ENCODE measurements at places on chromosomes 2 and 18.

DNA sequence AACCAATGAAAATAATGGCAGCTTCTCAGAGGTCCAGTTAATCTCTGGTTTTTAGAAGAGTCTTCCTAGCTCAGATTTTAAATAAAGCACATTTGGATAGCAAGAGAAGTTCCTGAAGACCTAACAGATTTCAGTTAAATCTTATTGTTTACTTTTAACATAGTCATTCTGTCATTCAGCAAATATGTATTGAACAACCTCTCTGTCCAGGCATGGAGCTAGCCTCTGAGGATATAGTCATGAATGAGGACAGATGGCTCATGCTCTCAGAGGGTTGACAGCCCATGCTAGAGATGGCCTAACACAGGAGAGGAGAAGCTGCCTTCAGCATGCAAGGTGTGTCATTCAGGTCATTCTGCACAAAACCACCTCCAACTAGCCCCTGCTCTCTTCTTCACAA, 6.2 kb downstream of the CCBE1 start:
- no peak for DNase-seq

DNA sequence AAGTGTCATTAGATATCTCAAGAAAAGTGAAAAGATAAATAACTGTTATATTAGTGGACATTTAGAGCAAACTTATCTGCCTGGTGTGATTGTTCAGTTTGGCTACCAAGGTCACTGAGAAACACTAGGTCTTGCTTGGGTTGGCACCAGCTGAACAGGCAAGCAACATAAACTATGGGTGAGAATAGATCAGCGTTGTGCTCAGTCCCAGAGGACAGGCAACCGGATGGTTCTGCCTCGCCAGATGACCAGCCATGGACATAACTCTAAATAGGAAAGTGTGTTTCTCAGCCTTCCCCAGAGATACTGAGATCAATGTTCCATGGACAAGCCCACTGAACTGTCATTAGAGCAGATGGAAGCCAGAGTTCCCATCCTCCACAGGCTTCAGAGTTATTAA, 203.4 kb upstream of the VRK2 start:
- DNase-seq, result no peak

GRCh38 chr18:58862851-58863538, 1.7 kb upstream of the ZNF532 start:
- DNase-seq, result peak; percentile 26

- no peak for DNase-seq
Measured at GRCh38 chr2:223049356-223049755, 2.6 kb upstream of the KCNE4 start.

- DNase-seq, result no peak
Measured at GRCh38 chr2:70371753-70372152, 69.9 kb upstream of the FAM136A start.

DNA sequence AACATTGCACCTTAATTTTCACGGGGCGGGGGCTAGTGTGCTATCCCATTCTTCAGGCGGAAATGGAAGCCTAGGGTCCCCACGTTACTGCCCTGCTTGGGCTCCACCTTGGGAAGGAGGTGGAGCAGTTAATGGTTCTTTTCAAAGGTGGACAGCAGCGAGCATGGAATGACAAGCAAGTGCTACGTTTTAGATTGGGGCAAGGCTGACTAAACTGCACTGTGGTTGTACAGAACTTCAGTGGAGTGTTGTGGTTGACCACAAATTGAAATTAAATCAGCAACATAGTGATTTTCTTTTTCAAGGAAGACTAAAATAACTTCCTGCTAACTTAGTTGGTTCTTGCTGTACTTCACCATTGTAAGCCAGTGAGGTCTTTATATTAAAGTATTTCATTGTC, 47.0 kb downstream of the CHRNA1 start:
- peak; percentile 45 for DNase-seq

DNA sequence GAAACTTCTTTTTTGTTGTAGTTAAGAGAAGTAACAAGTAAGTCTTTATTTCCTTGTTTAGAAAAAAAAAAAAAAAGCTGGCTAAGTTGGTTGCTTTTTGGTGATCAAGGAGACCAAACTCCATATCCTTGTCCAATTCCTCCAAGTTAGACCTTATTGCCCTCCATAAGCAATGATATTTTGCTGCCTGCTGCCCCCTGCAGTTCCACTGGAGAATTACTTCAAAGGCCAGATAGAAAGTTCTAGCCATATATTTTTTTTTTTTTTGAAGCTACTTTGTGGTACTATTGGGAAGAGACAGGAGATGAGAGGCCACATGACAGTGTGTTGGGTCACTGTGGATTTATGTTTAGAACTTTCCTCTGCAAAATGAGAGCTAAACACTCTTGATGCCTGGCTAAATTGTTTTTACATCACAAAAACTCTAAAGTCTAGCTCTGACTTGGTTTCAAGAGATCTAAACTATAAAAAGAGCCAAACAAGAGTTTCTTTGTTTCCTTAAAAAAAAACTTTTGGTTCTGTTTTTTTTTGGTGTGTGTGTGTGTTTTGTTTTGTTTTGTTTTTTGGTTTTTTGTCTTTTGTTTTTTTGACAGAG, 80.7 kb upstream of the RASGRP3 start:
- peak; percentile 33 for DNase-seq

DNA sequence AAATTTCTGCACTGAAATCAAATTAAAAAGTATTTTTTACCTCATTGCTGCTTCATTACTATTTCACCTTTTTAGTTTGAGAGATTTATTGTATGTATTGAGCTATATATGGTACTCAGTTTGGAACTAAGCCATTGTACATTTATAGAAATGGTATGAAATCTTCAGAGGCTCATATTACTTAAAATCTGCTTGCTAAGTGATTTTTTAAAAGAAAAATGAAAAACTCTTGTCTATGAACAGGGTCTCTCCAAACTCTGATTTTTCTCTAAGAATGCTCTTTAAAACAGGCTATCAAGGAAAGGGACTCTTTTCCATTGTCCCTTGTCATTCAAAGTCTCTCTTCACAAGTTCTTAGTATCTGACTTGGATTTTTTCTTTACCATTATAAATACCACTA, 31.8 kb downstream of the C1D start:
- no peak for DNase-seq

GRCh38 chr2:215432759-215433594, 2.9 kb downstream of the FN1 start:
- no peak for DNase-seq

DNA sequence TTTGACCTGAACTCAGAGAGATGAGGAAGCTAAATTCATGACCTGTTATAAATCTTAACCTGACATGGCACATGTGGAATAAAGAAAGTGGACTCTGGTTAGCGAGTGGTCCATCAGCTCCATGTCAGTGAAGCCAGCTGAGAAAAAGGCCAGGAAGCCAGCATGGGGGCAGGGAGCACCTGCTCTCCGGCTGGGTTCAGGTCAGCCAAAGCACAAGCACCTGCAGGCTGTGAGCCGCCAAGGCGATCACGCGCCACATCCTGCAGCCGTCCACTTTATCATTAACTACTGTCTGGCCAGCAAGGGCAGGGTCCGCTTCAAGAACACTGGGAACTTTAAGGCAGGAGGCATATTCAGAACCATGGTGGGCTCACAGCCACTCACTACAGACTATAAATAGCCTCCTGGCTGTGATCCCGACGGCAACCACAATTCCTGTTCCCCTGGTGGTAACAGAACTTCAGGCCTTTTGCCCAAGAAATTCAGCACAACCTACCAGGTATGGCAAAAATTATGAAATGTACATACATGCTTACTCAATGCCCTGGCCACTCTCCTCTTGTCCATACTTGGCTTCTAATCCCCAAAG, 35.5 kb downstream of the ACVR1 start:
- no peak for DNase-seq

DNA sequence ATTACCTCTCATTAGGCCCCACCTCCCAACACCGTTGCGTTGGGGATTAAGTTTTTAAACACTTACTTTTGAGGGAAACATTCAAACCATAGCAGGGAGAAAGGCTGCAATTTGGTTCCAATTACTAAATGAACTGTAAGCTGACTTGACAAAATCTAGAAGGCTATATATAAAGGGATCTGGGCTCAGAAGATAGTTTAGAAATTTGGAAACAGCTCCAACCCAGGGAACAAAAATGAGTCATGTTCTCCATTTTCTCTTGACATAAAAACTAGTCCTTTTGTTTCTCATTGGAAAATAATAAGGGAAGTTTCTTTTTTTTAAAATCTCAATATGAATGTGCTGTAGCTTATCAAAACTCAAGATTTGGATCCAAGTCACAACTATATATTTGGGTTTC, 17.5 kb downstream of the MOGAT1 start:
- DNase-seq, result no peak

DNA sequence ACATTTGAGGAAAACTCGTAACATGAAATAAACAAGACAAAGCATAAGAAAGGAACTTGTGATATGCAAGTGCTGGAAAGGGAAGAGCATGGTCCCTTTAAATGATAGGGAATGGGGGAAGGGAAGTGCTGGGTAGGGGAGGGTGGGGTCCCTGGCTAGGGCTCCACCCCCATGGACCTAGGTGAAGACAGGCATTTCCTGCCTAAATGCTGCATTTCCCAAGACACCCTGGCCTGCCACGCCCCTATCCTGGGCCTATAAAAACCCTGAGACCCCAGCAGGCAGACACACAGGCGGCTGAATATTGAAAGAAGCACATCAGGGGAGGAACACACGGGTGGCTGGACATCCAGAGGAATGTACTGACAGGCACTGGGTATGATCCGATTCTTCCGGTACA, 499.9 kb downstream of the ZEB2 start:
- no peak for DNase-seq
